NCI-H345 (cell line): ENCODE measurements at places on chromosomes 16 and 17.

DNA sequence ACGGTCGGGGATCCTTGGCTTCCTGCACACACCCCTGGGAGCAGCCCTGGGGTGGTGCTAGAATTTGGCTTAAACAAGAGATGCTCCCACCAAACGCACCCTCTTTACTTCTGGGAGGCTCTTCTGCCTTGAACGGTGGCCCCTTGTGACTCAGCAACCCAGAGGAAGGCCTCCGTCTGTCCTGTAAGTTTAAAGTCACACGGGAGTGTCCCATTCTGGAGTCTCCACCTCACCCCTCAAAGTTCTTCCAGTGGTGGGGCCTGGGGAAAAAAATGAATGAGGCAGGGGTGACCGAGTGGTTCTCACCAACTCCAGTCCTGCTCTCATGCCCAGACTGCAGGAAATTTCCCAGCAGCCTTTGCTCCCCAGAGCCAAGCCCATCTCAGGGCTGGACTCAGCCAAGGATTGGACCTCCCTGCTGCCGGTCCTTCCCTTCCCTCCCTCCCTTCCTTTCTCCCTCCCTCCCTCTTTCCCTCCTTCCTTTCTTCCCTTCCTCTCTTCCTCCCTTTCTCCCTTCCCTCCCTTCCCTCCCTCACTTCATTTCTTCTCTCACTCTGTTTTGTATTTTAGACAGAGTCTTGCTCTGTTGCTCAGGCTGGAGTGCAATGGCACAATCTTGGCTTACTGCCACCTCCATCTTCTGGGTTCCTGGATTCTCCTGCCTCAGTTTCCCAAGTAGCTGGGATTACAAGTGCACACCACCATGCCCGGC lies 11.4 kb downstream of the ITGAD start:
- DNase-seq: no peak

DNA sequence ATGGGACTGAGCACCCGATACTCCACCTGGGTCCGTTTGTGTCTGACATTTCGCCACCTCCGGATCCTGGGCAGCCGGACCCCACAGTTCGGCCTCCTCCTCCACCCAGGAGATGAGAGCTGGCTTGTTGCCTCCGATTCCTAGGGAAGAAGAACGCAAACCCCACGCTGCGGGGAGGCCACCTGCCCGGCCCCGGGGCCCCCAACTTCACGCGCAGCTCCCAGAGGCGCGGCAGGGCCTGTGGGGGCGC lies 542 bp downstream of the ZNF764 start:
- DNase-seq: no peak

- no peak for DNase-seq
Observed at GRCh38 chr17:41382394-41382793, 288 bp upstream of the KRT34 start.

DNA sequence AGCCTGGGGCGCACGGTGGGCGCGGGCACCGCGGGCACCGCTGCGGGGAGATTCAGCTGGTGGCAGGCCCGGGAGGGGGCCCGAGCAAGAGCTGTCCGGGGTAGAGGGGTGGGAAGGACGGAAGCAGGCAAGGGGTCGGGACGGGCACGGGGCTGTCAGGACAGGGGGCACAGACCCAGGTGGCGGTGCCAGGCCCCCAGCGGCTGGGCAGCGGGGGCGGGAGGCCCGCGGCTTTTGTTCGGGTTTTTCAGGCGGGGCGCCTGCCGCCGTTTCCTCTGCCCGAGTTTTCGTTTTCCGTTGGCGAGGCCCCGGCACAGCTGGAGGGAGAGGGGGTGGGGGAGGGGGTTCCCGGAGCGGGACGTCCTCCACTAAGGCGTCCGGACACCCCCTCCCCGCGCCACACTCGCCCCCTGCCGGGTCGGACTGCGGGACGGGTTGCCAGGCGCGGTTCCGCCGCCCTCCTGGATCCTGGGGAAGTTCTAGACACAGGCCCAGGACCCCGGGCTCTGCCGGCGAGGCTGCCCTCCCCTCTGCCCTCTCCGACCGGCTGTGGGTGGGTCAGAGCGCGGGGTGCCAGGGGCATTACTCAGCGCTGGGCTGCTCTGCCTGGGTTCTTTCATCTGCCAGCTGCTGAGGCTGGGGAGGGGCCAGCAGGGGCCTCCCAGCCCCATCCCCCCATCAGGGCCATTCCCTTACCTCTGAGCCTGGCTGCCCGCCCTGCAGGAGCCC lies 543 bp downstream of the ARHGAP23 start:
- no peak for DNase-seq

DNA sequence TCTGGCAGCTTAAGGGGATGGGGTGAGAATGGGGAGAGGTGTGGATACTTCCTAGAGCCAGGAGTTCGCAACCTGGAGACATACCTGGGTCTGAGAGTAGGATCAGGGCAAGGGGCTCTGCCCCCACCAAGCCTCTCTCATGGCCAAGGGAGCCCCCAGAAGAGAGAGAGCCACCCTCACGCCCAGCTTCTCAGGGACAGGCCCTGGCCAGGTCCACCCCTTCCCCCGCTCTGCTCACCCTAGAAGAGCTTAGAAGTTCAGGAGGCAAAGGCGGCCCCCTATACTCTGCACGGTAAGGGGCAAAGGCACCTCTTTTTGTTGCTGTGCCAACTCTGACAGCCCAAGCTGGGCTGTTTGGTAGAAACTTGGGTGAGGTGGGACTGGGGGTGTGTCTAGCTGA lies 69.3 kb upstream of the TMEM97 start:
- no peak for DNase-seq

- DNase-seq: no peak
Observed at GRCh38 chr17:57674894-57675293, 70.2 kb downstream of the CCDC182 start.

- DNase-seq: no peak
Observed at GRCh38 chr16:87662254-87663204, 60.2 kb downstream of the JPH3 start.

DNA sequence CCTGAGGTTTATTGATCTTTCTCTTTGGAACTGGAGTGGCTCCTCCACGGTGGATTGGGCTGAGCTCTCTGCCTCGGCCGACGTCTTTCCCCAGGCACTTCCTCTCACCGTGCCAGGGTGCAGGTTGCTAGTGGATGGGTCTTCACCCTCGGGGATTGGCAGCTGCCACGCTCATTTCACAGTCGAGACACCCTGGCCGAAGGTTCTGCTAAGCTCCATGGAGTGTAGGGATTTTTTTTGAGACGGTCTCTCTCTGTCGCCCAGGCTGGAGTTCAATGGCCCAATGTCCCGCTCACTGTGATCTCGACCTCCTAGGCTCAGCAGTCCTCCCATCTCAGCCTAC lies 280.8 kb downstream of the SEC14L1 start:
- no peak for DNase-seq

DNA sequence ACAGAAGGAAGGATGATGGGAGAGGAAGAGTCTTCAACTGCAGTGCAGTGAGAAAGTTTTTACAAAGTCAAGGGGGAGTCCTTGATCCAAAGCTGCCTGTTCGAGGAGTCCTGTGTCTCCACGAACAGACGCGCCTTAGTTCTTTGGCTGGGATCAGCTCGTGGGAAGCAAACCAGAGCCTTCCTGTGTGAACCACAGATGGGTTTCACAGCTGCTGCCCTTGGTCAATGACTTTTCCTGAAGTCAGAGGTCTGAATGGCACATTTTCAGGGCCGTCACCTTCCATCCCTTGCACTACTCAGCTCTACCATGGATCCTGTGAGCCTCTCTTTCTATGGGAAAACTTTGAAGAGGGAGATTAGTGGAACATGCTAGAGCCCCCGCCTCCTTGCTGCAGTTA lies 4.2 kb upstream of the SBK1 start:
- DNase-seq: no peak

- no peak for DNase-seq
Observed at GRCh38 chr16:84295203-84295860, 654 bp downstream of the WFDC1 start.

DNA sequence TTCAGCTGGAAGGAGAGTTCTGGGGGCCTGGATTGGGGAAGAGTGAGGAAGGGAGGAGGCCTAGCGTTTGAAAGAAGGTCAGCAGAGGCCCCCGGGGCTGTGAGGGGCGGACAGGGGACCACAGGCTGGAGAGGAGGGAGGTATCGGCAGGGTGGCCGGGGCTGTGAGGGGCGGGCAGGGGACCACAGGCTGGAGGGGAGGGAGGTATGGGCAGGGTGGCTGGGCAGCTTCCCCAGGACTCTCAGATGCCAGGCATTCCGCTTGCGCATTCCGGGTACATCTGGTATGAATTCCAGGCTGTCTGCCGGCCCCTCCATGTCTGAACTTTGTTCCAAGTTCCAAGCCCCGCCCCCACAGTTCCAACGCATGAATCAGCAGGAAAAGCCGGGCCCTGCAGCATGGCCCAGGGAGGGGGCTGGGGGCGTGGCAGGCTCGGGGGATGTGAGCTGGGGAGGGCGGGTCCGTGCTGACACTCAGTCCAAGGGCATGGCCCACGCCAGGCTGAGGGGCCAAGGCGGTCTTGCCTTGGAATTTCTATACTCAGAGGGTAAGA lies 4.3 kb upstream of the TLCD2 start:
- DNase-seq: no peak

- no peak for DNase-seq
Observed at GRCh38 chr17:35052241-35052610, 11.3 kb downstream of the RFFL start.

- no peak for DNase-seq
Observed at GRCh38 chr17:38600906-38601305, 4.8 kb downstream of the SRCIN1 start.

DNA sequence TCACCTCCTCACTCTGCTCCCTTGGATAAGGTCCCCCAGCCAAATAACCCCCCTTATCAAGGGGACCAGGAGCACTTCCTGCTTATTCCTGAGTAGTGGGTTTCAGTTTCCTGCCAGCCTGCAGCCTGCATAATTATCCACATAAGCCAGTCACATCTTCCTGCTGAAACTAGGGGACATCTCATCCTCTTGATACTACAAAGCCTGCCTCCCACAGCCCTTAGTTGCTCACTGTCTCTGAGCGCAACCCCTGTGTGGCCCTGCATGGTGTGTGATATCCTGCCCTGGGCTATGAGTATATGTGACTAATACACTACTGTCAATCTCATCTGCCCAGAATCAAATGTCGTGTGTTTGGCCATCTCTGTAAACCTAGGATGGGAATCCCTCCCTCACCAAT lies 8.0 kb upstream of the XYLT2 start:
- DNase-seq: no peak
